ENCODE measurements at places on chromosomes 2 and 18.

DNA sequence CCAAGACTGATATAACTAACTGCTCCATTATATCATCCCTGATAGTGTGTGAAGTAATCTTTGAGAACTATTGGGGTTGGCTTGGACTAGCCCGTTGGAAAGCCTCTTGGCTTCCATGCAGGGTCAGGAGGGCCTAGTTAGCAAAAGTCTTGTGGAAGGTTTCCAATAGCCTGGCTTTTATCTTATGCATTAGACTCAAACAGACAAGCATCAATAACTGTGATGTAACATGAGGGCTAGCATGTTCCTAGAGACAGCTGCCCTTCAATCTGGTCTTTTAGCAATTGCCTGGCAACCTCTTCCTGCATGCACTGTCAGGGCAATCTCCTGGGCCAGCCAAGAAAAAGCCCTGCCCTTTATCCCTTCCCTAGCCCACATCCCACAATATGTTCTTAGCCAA is 18.2 kb downstream of the SLC8A1 start:
- no peaks in the 10 kb centered on the region for H3K27me3 ChIP-seq
- no peaks in the 10 kb centered on the region for H3K36me3 ChIP-seq
- H3K4me1 ChIP-seq: peaks cover 36% of the 10 kb centered on the region
- no peak overlapping the region for H3K27ac ChIP-seq
- no peak for DNase-seq

- no peaks in the 10 kb centered on the region for H3K36me3 ChIP-seq
- peaks cover 11% of the 10 kb centered on the region for H3K4me1 ChIP-seq
- H3K27me3 ChIP-seq: no peaks in the 10 kb centered on the region
These were observed 4.9 kb downstream of the MAP3K2 start for GRCh38 chr2:127382831-127383230.

- no peaks in the 10 kb centered on the region for H3K27me3 ChIP-seq
- H3K4me3 ChIP-seq: no peak overlapping the region
- no peaks in the 10 kb centered on the region for H3K36me3 ChIP-seq
- H3K27ac ChIP-seq: no peak overlapping the region
- H3K4me1 ChIP-seq: peaks cover 14% of the 10 kb centered on the region
These were observed 260.9 kb downstream of the RAD51AP2 start for GRCh38 chr2:17257189-17257909.

DNA sequence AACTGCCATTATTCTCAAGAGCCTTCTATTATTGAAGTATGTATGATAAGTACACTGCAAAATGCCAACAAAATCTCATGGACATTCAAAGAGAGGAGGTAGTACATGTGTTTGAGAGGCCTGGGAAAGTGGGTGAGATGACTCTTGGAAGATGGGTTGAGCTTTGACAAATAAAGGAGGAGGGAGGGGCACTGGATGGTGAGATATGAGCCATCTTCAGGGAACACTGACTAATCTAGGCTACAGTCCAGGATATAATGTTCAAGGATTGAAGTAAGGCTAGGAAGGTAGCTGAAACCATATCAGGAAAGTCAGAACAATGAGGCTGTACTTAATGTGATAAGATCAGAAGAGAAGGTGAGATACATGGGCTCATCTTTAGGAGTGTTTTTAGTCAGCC is 559.7 kb downstream of the ZEB2 start:
- peaks cover 8% of the 10 kb centered on the region for H3K4me1 ChIP-seq
- H3K4me3 ChIP-seq: no peak overlapping the region
- H3K27me3 ChIP-seq: no peaks in the 10 kb centered on the region
- H3K27ac ChIP-seq: no peak overlapping the region
- DNase-seq: no peak

GRCh38 chr2:101725038-101725437 is 27.5 kb downstream of the MAP4K4 start:
- no peak overlapping the region for H3K4me3 ChIP-seq
- peaks cover 15% of the 10 kb centered on the region for H3K4me1 ChIP-seq
- H3K27me3 ChIP-seq: no peaks in the 10 kb centered on the region
- H3K27ac ChIP-seq: no peak overlapping the region
- no peak for DNase-seq

DNA sequence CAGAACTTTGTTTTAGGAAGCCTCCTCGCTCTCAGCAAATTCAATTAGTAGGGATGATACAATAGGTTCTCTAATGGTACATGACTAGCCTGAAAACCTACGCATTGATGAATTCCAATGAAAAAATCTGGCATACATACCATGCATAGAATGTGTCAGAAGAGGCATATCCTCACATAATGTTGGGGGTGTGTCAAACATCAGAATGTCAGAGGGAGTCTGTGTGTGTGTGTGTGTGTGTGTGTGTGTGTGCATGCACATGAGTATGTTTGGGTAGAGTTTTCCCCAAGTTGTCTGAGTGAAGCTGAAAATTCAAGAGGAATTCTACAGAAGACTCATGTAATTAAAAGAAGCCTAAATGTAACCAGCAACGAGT is 78.5 kb downstream of the FIGN start:
- H3K36me3 ChIP-seq: no peaks in the 10 kb centered on the region
- H3K4me1 ChIP-seq: peaks cover 26% of the 10 kb centered on the region
- DNase-seq: peak; percentile 88
- no peaks in the 10 kb centered on the region for H3K27me3 ChIP-seq
- H3K4me3 ChIP-seq: no peak overlapping the region
- H3K27ac ChIP-seq: peak overlapping the region; percentile 25

DNA sequence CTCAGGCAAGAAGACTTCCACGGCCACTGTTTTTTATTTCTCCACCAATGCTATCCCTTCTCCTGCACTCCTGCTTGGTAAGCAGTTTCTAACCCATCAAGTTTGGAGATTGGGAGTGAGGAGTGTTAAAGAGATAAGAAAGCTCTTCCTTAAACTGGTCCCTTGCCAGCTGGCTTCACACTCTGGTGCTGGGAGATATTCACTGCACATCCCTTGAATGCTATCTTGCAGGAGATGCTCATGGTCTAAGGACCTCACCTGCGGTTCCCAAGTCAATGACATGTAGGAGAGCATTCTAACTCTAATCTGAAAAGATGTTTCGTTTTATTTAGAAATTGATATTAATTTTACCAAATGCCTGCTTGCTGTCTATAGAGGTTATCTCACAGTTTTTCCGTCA is 28.2 kb upstream of the CYRIA start:
- H3K36me3 ChIP-seq: no peaks in the 10 kb centered on the region
- H3K4me1 ChIP-seq: no peaks in the 10 kb centered on the region
- H3K27ac ChIP-seq: no peak overlapping the region
- no peak for DNase-seq

DNA sequence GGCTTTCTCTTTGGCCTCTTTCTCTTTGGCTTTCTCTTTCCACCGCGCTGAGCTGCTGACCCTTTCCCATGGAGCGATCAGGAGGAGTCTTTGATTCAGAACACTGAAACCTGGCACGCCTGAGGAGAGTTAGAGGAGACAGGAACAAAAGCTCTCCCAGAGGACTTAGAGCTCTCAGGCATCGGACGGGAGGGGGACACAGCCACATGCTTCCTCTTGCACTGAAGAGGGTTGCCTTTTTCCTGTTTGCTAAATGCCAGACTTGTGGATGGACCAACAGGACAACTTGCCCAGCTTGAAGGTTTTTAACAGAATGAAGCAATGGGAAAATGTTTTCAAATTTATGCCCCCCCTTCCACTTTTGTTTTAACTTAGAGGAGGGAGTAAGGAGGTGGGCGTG is 3.6 kb upstream of the PTPN18 start:
- H3K4me3 ChIP-seq: no peak overlapping the region
- no peak for DNase-seq
- peaks cover 7% of the 10 kb centered on the region for H3K4me1 ChIP-seq
- peaks cover 7% of the 10 kb centered on the region for H3K36me3 ChIP-seq
